ENCODE measurements at places on chromosomes 1 and 21. TPM values are rescaled to one million over a fixed set of nuclear protein-coding genes. Genes with fewer than 3 reads are reported as not detected.

GRCh38 chr1:55129194-55129728 lies 85.9 kb downstream of the USP24 start:
- DNase-seq = no peak

- no peak for DNase-seq
These were observed 3.3 kb upstream of the IRF2BP2 start for GRCh38 chr1:234613128-234613875.

DNA sequence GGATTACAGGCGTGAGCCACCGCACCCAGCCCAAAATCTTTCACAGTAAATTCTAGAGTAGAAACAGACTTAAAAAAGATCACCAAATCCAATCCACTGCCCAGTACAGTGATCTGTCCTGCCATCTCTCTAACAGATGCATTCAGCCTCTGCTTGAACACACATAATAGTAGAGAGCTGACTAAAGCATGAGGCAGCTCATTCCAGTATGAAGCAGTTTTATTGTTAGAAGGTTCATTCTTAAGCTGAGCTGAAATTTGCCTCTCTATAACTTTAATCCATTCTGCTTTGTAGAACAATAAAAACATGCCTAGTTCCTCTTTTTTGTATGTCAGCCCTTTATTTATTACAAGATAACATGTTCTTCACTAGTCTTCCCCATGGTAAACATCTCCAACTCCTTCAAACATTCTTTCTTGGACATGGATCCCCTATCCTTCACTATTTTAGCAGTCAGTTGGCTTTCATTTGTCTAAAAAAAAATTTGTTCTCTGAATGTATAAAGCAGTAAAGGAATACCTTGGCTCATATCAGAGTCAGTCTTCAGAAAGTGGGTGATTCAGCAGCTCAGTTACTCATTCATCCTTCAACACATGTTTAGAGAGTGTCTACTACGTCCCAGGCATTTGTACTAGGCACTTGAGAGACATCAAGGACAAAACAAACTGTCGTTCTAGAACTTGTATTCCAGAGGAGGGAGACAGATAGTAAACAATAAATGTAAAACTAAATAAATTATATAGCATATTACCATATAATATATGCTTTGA lies 10.7 kb upstream of the PTBP2 start:
- no peak for DNase-seq

DNA sequence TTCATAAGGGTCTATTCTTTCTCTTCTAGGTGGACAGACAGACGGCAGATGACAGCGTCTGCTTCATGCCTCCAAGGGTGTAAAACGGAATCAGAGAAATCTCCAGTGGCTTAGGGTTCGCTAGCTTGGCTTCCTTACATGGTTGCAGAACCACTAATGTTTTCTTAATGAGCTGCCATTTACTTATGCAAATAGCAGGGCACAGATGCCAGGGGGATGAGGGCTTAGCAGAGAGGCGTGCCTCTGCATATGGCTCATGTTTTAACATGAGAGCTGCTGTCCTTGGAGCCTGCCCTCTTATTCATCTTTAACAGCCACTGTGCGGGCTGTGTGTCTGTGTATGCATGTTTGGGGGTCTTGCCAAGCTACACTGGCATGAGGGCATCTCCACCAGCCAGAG lies 119.6 kb downstream of the IER5 start:
- no peak for DNase-seq

S100A16 gene
- total RNA-seq = 49.2 TPM

All from Right ventricle myocardium inferior (tissue), 1 donor.